Stimulated activated CD4-positive, alpha-beta T cell treated with anti-CD3 and anti-CD28 coated beads, Interleukin-12 subunit alpha, Interleukin-12 subunit beta, amount 100 ng/mL, for 4 hours (primary cell): ENCODE measurements at places on chromosomes 16 and 17.

GRCh38 chr16:56101480-56101879, 89.8 kb upstream of the GNAO1 start:
- no peak for DNase-seq

GRCh38 chr17:76085731-76086366, 6.9 kb downstream of the ZACN start:
- no peak for DNase-seq

GRCh38 chr17:56754523-56755208, 79.1 kb downstream of the C17orf67 start:
- no peak for DNase-seq

DNA sequence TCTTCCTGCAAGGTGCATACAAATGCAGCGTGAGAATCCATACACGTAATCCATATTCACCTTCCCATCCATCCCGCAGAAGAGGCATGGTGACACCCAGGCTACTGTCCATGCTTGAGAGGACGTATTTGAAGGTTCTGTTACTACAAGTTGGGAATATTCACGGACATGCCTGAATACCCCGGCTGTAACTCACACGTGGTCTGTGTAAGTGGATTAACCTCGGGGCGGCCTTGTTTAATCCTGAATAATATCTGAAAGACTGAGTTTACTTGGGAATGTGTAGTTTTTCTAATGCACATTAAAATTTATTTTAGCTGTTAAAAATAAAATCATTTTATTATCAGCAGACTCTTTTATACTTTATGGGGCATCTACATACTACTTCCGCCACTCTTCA, 13.1 kb downstream of the CPSF4L start:
- no peak for DNase-seq

DNA sequence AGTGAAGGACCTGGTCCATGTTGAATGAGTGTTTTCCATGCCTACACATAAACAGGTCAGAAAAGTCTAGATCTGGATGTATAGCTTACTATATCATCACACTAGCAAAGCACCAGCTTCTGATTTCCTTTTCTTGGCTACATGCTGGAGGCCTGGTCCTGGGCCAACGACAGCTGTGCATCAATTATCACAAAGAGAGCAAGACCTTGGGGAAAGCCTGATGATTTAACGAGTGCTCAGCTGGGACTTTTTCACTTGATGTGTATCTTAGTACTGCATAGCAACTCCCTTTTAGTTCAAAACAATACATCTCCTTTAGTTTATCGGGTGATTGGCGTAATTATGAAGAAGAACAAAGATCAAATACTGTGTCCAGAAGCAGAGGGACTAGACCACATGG, 358.2 kb downstream of the KIF2B start:
- DNase-seq, result no peak

GRCh38 chr17:2724784-2725164, 13.2 kb upstream of the CLUH start:
- DNase-seq, result peak; percentile 54

DNA sequence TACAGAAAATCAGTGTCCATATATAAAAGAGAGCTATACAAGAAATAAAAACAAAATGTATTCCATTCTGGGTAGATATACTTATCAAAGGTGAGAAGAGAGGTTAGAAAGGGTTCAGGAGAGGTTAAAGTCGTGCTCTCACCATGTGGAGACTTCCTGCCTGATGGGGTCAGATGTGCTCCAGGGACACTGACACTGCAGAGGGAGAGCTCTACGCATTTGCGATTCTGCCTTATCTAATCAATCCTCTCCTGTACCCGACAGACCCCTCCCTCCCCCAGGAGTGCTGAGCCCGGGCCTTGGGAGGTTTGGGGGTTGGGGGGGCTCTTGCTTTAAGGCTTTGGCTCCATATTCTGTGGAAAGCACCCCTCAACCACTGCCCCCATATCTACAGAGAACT, 16.6 kb upstream of the SLC5A11 start:
- no peak for DNase-seq

DNA sequence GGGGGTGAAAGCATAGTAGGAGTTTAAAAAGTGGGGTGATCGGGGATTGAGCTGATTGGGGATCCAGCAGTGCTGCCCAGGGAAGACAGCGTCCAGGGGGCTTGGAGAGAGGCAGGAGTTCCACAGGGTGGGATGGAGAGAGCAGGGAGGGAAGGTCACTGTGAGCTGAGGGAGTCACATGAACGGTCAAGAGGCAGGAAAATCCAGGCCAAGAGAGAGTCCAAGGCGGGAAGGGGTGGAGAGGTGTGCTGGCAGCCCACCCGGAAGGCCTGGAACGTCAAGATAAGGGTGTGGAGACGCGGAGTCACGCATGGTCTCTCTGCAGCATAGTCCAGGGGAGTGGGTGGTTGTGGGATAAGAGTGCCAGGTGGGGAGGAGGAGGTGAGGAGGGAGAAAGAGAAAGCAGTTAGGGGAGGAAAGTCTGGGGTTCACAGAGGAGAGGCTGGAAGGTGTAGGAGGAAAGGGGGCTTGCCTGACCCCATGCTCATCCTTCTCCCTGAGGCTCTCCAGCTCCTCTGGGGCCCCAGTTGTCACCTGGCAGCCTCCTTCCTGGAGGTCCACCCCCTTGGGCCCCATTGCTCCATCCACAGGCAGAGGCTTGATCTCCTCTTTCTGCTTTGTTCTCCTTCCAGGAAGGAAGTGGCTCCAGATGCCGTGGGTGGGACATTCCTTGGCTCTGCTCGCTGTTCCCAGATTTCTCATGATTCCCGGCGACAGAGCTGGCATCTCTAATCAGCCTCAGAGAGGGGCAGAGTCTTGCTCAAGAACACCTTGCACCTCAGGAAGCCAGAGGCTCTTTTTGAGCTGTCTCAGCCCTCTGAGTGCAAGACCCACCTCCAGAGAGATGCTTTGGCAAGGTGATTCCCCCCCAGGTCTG, 28.7 kb downstream of the CCR7 start:
- DNase-seq, result no peak

DNA sequence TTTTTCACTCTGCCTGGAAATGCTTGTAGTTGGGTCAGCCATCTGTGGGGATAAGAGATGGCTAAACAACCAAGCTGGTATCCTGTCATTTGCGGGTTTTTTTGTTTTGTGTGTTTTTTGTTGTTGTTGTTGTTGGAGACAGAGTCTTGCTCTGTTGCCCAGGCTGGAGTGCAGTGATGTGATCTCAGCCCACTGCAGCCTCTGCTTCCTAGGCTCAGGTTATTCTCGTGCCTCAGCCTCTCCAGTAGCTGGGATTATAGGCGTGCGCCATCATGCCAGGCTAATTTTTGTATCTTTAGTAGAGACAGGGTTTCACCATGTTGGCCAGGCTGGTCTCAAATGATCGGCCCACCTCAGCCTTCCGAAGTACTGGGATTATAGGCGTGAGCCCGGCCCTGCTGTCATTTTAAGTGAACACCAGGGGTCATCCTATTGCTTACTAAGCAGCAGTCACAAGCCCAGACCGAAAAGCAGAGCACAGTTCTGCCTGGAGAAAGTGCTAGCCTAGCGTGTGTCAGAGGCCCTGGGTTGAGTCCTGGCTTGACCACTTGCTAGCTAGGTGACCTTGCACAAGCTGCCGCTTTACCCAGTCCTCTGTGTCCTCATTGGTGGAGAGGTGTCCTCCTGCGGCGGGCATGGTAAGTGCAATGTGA, 4.6 kb downstream of the SMCR8 start:
- no peak for DNase-seq

DNA sequence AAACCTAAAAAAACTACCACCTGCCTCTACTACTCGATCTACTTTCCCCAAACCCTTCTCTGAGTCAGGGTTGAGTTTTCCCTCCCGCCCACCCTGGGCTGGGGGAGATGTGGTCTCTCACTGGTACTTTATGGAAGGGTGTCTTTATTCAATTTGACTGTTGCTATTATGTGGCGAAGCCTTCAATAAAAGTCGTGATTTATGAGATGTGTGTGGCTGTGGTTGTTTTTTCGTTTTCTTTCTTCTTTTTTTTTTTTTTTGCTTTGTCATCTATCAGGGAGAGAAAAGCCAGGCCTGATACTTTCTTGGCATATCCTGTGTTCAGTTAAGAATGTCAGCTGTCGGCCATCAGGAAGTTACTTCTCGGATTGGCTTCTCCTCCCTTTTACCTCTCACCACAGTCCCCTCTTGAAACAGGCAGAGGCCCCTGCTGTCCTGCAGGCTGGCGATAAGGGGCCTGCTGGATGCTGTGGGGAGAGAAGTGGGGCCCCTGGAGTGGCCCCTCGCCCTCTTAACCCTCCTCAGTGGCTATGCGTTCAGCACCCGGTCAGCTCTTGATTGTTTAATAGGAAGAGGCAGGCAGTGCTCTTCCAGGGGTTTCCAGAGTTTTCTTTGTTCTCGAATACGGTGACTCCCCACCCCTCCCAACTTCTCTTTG, 123.0 kb downstream of the MSI2 start:
- no peak for DNase-seq

DNA sequence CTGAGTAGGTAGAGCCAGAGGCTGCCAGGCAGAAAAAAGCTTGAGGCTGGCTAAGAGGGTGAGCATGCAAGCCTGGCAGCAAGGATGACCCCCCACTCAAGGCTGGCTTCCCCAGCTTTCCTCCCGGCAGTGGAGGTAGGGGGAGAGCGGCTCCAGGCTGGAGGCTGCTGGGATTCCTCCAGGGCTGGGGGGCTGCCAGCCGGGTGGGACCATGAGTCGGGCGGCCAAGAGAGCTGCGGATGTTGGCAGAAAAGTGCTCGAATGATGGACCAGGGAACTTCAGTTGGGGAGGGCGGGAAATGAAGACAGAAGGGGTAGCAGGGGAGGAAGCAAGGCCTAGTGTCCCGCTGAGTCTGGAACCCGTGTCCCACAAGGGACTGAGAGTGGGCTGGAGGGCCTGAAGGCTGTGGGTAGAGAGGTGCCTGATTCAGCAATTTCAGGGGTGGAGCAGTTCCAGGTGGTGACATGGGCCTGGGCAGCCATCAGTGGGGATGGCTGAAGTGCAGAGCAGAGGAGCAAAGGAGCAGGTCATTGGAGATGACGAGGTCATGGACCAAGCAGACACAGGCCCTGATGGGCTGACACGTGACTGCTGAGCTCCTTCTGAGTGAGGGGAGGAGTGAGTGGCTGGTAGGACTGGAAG, 20.3 kb downstream of the HSD11B2 start:
- no peak for DNase-seq

DNA sequence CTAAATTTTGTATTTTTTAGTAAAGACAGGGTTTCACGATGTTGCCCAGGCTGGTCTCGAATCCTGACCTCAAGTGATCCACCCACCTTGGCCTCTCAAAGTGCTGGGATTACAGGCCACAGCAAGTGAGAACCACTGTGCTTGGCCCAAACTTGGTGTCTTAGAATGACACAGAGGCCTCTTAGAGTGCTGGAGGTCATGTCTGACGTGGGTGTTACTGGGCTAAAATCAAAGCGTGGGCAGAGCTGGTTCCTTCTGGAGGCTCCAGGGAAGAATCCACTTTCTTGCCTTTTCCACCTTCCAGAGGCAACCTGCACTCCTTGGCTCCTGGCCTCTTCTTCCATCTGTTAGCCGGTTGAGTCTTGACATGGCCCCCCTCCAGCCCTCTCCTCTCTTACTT, 53.8 kb downstream of the IRF8 start:
- DNase-seq, result no peak

- no peak for DNase-seq
Measured at GRCh38 chr16:13056607-13057006, 155.2 kb downstream of the SHISA9 start.

- no peak for DNase-seq
Measured at GRCh38 chr16:30623536-30624283, 13.5 kb upstream of the ZNF689 start.

DNA sequence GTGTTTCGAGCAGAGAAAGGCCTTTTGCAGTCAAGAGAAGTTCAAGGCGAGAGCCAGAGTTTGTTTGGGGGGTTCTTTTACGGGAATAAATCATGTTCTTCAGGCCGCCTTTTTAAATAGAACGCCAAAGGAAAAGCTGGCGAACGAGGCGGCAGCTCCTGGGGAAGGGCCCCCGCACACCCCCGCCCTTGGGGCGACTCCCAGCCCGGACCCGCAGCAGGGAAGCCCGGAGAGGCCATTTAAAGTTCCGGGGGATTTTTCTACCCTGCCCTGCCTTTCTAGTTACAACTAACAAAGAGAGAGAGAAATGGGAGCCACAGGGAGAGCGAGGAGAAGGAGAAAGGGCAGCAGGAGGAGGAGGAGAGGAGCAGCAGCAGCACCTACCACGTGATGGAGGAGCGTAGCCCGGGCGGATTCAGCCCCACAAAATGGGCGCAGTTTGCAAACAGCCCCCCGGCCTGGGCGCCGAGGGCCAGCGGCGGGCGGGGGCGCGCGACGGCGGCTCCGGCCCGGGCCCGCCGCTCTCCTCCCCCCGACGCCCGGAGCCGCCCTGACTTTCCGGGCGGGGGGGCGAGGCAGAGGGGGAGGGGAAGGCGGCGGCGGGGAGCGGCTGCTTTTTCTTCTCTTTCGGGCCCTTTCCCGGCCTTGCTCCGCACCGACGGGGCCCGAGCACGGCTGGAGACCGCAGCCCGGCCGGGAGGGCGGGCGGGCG, 634 bp downstream of the KANSL1 start:
- peak; percentile 58 for DNase-seq

DNA sequence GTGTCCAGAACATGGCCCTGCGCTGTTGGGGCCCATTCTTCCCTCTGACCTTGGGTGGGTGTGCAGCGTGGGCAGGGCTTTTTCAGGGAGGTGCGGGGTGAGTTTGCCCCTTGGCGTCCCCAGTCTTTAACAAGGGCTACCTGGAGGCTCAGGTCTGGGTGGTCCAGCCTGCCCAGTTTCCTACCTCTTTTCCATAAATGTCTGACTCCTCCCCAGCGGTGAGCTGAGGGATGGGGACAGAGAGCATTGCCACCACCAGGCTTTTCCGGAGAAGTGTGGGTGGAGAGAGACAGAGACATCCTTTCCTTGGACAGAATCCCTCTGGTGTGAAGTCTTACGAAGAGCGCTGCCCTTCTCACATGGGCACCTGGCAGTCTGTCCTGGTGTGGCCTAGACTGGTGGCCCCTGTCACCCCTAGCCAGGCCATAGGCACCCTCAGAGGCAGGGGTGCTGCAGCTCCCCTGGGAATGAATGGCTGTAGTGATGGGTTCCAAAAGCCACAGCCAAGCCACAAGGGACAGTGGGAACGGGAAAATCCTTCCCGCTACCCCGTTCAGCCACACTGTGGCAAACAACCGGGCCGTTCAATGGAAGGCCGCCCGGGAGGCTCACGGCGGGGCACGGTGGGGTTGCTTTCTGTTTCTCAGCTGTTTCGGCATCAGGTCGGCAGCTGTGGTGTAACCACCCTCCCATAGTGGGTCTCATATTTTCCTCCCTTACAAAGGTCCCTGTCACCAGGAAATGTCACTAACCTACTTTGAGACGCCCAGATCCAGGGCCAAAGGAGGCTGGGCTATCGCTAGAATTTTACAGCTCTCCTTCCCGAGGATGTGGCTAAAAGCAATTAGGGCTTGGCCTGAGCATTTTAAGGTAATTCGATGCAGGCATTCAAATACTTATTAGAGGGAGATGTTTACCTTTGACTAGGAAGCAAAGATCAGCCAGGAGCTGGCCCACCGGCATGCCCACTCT, 61.9 kb upstream of the GSE1 start:
- no peak for DNase-seq

- DNase-seq, result no peak
Measured at GRCh38 chr16:69260506-69260905, 50.6 kb upstream of the VPS4A start.

- no peak for DNase-seq
Measured at GRCh38 chr17:31750578-31750977, 108.5 kb downstream of the COPRS start.
